ENCODE measurements at places on chromosomes 2 and 18. TPM values are rescaled to one million over a fixed set of nuclear protein-coding genes. Genes with fewer than 3 reads are reported as not detected.

Gene CAPN14
- total RNA-seq = not detected

Gene IL36RN
- not detected for total RNA-seq

Gene ECEL1
- total RNA-seq = not detected

Gene GAD1
- 10.6 TPM for total RNA-seq

GRCh38 chr2:9153643-9153980 lies 53.0 kb upstream of the ASAP2 start:
- no peak for DNase-seq
- no peak overlapping the region for H3K27ac ChIP-seq
- H3K36me3 ChIP-seq = no peaks in the 10 kb centered on the region
- no peaks in the 10 kb centered on the region for H3K4me1 ChIP-seq

- H3K4me3 ChIP-seq = no peak overlapping the region
- no peaks in the 10 kb centered on the region for H3K36me3 ChIP-seq
- no peaks in the 10 kb centered on the region for H3K27me3 ChIP-seq
- DNase-seq = no peak
- H3K27ac ChIP-seq = no peak overlapping the region
- H3K4me1 ChIP-seq = peaks cover 12% of the 10 kb centered on the region
Observed at GRCh38 chr18:50182511-50182910, 12.4 kb downstream of the MYO5B start.

- no peaks in the 10 kb centered on the region for H3K36me3 ChIP-seq
- no peak overlapping the region for H3K4me3 ChIP-seq
Observed at GRCh38 chr2:20665243-20666004, 1.5 kb upstream of the GDF7 start.

DNA sequence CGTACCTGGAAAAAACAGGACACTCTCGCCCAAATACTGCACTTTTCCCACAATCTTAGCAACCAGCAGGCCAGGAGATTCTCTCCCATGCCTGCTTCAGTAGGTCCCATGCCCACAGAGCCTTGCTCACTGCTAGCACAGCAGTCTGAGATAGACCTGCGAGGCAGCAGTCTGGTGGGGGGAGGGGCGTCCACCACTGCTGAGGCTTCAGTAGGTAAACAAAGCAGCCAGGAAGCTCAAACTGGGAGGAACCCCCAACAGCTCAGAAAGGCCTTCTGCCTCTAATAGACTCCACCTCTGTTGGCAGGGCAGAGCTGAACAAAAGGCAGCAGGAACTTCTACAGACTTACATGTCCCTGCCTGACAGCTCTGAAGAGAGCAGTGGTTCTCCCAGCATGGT lies 1202.8 kb upstream of the ACVR2A start:
- no peaks in the 10 kb centered on the region for H3K27me3 ChIP-seq
- H3K4me3 ChIP-seq = no peak overlapping the region
- no peaks in the 10 kb centered on the region for H3K36me3 ChIP-seq
- H3K4me1 ChIP-seq = no peaks in the 10 kb centered on the region
- DNase-seq = no peak

GRCh38 chr2:42800981-42801380 lies 8.6 kb upstream of the HAAO start:
- no peak overlapping the region for H3K4me3 ChIP-seq
- no peak for DNase-seq
- H3K27me3 ChIP-seq = no peaks in the 10 kb centered on the region
- H3K4me1 ChIP-seq = no peaks in the 10 kb centered on the region

DNA sequence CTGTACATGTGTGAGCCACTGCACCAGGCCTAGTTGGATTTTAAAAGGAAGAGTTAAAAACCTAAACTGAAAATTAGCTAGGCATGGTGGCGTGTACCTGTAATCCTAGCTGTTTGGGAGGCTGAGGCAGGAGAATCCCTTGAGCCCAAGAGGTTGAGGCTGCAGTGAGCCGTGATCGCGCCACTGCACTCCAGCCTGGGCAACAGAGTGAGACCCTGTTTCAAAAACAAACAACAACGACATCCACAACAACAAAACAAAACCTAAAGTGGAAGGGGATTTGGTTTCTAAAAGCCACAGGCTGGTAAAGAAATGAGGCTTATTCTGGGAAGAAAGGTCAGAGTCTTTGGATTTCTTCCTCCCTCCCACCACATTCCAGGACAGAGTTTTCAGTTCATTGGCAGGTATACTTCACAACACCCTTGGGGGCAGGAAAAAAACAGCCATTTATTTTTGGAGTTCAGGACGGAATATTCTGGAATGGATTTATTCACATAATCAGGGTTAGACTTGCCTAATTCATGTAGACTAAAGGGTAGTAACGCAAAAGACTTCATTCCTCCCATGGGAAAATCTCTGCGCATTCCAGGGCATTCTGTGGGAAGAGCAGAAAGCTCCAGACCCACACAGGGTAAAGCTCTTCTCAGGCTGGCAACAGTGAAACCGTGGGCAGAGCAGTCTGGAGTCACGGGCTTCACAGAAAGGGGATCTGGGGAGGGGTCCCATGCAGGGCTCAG lies 34.9 kb downstream of the TEX44 start:
- H3K27ac ChIP-seq = no peak overlapping the region
- H3K36me3 ChIP-seq = no peaks in the 10 kb centered on the region
- DNase-seq = no peak
- no peaks in the 10 kb centered on the region for H3K27me3 ChIP-seq
- H3K4me3 ChIP-seq = no peak overlapping the region

DNA sequence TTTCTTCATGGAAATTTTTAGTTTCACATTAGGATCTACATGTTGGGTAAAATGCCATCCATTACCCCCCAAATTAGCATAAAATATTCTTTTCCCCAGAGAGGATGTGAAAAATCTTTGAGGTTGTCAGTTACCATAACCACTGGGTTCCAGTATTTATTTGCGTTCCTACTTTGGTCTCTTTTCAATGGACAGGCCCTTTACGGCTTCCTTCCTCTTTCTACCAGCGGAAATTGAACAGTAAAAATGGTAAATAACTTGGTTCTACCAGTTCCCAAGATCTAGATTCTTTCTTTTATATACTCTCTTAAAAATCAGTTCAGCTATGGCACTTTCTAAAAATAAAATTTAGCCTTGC lies 169.2 kb upstream of the APCDD1 start:
- H3K27ac ChIP-seq = no peak overlapping the region
- no peaks in the 10 kb centered on the region for H3K4me1 ChIP-seq
- DNase-seq = no peak
- H3K27me3 ChIP-seq = peaks cover 43% of the 10 kb centered on the region
- no peaks in the 10 kb centered on the region for H3K36me3 ChIP-seq

GRCh38 chr2:136891100-136891499 lies 125.8 kb downstream of the THSD7B start:
- peak; percentile 6 for DNase-seq
- no peak overlapping the region for H3K27ac ChIP-seq
- H3K4me3 ChIP-seq = no peak overlapping the region
- peaks cover 29% of the 10 kb centered on the region for H3K27me3 ChIP-seq
- H3K36me3 ChIP-seq = no peaks in the 10 kb centered on the region
- H3K4me1 ChIP-seq = no peaks in the 10 kb centered on the region

DNA sequence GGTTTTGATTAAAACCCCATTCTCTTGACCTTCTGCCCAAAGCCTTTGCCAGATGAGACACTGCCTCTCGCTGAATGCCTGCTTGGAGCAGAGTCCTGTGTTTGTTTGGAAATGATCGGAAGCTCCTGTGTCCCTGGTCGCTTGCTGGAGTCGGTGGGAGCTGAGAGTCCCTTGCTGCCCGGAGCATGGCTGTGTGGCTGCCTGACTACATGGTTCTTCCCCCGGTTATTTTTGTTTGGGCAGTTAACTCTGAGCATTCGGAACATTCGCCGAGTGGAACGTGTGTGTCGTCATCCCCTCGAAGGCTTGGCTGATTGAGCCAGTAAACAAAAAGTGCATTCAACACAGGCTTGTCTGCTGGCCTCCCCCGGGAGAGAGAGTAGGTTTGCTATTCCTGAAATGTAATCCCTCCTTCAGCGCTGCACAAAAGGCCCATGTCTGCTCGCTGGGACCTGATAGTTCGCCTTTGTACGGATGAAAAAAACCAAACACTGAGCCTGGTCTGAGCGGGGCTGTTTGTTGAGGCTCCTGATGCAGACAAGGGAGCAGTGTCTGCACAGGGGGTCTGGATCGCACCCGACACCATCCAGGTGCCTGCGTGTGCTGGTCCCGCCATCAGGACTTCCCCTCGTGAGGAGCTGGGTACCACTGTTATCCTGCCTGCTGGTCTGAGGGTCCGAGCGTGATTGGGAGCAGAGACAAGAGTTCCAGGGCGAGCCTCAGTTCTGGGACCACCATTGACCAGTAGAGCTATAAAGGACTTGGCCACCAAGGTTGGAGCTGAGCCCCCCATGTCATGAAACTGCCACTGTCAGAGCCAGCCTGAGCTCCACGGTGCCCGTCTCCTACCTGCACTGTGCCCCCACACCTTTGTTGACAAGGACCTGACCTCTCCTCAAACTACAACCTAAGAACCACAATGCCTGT lies 83.8 kb downstream of the AGAP1 start:
- H3K27ac ChIP-seq = no peak overlapping the region
- no peaks in the 10 kb centered on the region for H3K27me3 ChIP-seq
- H3K4me1 ChIP-seq = peaks cover 6% of the 10 kb centered on the region
- H3K4me3 ChIP-seq = no peak overlapping the region
- H3K36me3 ChIP-seq = no peaks in the 10 kb centered on the region

DNA sequence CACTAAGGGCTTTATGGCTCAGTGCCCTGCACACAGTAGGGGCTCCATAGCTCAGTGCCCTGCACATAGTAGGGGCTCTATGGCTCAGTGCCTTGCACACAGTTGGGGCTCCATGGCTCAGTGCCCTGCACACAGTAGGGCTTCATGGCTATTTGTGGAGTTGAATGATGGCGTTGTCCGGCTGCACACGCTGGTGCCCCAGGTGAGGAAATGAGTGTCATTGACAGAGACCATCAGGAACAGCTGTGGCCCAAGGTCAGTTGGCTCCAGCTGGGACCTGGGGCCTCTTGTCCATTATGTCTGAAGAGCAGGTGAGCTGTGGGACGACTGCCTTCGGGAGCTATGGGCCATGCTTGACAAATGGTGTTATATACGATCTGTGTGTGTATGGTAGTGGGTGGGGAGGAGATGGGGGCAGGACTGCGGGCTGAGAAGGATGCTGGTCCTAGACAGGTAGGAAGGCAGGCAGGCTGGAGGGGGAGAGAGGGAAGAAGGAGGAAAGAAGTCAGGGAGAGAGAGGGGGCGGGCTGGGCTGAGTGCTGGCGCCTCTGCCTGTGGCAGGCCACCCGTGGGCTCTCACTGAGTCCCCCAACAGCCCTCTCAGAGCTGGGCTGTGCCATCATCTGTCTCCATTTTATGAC lies 130.6 kb downstream of the CLIP4 start:
- H3K27ac ChIP-seq = no peak overlapping the region
- no peaks in the 10 kb centered on the region for H3K4me1 ChIP-seq
- H3K27me3 ChIP-seq = no peaks in the 10 kb centered on the region
- DNase-seq = no peak
- no peaks in the 10 kb centered on the region for H3K36me3 ChIP-seq
- H3K4me3 ChIP-seq = no peak overlapping the region

DNA sequence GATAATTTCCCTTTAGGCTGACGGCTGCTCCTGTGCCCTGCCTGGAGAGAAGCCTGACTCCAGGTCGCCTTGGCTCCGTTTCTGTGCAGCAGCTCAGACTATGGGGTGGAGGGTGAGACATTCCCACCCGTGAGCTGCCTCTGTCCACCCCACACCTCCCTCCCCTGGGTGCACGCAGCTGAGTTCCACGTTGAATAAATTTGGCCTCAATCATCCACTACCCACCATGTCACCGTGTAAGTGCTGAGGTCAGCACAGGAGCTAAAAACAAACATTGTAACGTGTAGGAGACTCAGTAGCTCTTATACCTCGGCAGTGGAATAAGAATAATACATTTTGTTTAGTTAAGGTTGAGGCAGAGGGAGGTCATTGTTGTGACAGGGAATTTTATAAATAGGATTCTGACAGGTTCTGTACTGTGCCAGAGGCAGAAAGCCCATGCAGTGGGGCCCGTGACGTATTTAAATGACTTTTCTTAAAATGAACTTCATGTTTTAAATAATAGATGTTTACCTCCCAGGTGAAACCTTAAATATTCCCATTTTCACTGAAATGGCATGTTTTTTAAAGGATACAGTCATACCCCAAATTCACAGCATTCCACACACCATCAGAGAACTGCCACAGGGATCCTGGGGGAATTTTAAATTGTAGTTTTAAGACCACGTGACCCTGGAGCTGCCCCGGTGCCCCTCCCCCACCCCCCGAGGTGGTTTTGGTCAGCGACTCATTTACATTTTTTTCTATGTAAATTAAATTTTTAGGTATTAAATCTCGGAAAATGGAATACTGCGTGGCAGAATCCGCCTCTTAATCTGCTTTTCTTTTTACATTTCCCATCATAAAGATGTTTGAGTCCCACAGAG lies 50.2 kb downstream of the NFATC1 start:
- H3K4me1 ChIP-seq = peaks cover 7% of the 10 kb centered on the region
- no peak overlapping the region for H3K4me3 ChIP-seq
- H3K27ac ChIP-seq = no peak overlapping the region
- H3K36me3 ChIP-seq = no peaks in the 10 kb centered on the region

DNA sequence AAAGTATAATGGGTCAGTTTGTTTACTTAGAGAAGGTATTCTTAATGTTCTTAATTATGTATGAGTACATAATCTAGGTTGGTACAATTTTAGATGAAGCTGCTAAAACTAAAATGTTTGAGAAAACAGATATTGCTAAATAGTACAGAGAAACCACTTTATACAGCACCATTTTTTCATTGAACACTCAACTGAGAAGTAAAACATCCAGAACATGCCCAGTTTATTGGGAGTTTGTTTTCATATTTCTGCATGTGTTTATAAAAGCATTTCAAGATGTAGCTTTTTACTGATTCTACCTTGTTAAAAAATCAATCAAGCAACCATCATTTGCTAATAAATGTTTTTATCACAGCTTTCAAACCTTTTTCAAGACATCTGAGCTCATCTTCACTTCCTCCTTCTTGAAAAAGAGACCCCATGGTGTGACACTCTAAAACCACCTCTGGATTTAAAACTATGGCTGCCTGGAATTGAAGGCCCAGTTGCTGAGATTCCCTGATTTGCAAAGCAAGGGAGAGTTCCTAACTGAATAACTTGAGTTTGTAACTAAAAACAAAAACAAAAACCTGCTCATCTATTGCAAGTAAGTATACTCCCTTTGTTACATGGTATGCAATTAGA lies 585.9 kb downstream of the ZEB2 start:
- no peaks in the 10 kb centered on the region for H3K36me3 ChIP-seq
- H3K27ac ChIP-seq = no peak overlapping the region
- no peak overlapping the region for H3K4me3 ChIP-seq
- DNase-seq = no peak

- DNase-seq = peak; percentile 72
- H3K4me3 ChIP-seq = no peak overlapping the region
- peak overlapping the region; percentile 42 for H3K27ac ChIP-seq
- H3K27me3 ChIP-seq = no peaks in the 10 kb centered on the region
- H3K4me1 ChIP-seq = peaks cover 12% of the 10 kb centered on the region
- no peaks in the 10 kb centered on the region for H3K36me3 ChIP-seq
Observed at GRCh38 chr2:219887870-219888269, 260.4 kb downstream of the SLC4A3 start.

- peaks cover 2% of the 10 kb centered on the region for H3K4me1 ChIP-seq
- no peaks in the 10 kb centered on the region for H3K36me3 ChIP-seq
- H3K27me3 ChIP-seq = no peaks in the 10 kb centered on the region
- no peak overlapping the region for H3K4me3 ChIP-seq
- H3K27ac ChIP-seq = no peak overlapping the region
Observed at GRCh38 chr2:112896909-112897623, 13.9 kb upstream of the IL37 start.

- H3K36me3 ChIP-seq = no peaks in the 10 kb centered on the region
- no peaks in the 10 kb centered on the region for H3K4me1 ChIP-seq
- DNase-seq = no peak
- H3K27ac ChIP-seq = no peak overlapping the region
Observed at GRCh38 chr18:78430131-78430758, 549.4 kb upstream of the SALL3 start.
